ENCODE measurements at places on chromosomes 5 and 9.

DNA sequence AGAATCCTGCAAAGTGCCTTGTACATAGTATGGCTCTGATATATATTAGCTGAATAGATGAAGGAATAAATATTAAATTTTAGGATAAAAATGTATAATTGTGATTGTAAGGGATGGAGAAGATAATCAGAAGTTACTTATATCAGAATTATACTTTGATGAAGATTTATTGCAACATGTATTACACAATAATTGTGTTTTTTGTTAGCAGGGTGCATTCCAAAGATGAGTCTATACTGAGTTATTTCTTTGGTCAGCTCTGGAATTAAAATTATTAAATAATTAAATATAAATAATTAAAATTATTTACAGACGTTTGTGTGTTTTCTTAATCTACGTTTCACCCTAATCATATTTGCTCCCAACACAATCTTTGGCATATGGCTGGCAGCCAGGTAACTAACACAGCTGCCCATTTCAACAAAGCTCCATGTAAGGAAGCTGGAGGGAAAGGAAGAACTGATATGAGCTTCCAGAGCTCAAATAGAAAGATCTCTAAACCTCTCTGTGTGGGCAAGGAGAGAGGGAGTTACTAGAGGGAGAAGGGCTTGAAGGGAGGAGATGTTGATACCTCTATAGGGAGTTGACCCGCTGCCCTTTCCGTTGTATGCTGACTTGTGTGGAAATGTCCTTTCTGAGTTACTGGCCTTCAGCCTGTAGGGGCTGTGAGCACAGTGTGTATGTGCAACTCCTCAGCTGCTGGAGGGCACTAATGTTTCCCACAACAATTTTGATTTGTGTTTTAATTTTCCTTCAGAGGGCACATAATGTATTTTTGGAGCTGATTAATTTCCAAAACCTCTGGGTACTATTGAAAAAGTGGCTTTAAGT is 403.4 kb downstream of the MAN2A1 start:
- DNase-seq = no peak

- no peak for DNase-seq
These were observed 14.8 kb upstream of the PHYHD1 start for GRCh38 chr9:128905964-128906363.

- no peak for DNase-seq
These were observed 74.7 kb downstream of the S1PR3 start for GRCh38 chr9:89065921-89066320.

GRCh38 chr9:128286440-128286839 is 10.4 kb downstream of the SWI5 start:
- DNase-seq = no peak

GRCh38 chr5:98103807-98104206 is 669.7 kb upstream of the RGMB start:
- DNase-seq = no peak

GRCh38 chr9:37549527-37549926 is 26.7 kb downstream of the FBXO10 start:
- DNase-seq = no peak
